GM03348 (cell line): ENCODE measurements at places on chromosomes 3 and 15.

- no peak for DNase-seq
Measured at GRCh38 chr3:44915702-44916438, 41.5 kb downstream of the TGM4 start.

- DNase-seq, result peak; percentile 70
Measured at GRCh38 chr3:184234224-184234623, 4.8 kb downstream of the VWA5B2 start.

DNA sequence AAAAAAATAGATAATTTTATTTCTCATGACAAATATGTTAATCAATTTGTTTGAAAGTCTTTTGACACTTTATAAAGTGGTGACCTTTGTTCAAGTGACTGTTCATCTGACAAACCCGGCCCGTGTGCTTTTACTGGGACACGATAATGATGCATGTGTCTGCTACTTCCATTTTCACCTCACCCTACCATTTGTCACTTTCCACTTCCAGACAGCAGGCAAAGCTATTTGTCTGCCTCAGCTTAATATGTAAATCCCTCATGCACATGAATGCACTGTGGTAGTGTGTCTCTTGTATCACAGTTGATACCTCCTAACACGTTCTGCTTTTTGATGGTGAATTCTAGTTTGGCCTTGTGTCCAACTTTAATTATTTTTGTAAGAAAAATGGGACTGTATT lies 204.3 kb downstream of the BBX start:
- no peak for DNase-seq

DNA sequence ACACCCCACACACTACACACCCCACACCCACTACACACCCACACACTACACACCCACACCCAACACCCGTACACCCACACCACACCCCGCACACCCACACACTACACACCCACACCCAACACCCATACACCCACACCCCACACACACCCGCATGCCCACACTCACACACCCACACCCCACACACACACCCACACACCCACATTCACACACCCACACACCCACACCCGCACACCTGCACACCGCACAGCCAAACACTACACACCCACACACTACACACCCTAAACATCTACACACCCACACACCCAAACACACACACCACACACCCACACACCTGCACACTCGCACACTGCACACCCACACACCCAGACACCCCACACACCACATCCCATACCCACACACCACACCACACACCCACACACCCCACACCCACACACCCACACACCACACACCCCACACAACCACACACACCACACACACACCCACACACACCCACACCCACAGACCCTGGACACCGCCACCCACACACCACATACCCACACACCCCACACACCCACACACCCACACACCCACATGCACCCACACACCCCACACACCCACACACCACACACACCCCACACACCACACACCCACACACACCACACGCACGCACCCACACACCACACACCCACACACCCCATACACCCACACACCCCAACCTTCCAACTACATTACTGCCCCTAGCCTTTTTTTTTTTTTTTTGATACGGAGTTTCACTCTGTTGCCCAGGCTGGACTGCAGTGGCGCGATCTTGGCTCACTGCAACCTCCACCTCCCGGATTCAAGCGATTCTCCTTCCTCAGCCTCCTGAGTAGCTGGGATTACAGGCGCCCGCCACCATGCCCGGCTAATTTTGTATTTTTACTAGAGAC lies 16.9 kb downstream of the CEP19 start:
- no peak for DNase-seq

GRCh38 chr15:80780416-80781221 lies 1.4 kb downstream of the CEMIP start:
- peak; percentile 86 for DNase-seq

DNA sequence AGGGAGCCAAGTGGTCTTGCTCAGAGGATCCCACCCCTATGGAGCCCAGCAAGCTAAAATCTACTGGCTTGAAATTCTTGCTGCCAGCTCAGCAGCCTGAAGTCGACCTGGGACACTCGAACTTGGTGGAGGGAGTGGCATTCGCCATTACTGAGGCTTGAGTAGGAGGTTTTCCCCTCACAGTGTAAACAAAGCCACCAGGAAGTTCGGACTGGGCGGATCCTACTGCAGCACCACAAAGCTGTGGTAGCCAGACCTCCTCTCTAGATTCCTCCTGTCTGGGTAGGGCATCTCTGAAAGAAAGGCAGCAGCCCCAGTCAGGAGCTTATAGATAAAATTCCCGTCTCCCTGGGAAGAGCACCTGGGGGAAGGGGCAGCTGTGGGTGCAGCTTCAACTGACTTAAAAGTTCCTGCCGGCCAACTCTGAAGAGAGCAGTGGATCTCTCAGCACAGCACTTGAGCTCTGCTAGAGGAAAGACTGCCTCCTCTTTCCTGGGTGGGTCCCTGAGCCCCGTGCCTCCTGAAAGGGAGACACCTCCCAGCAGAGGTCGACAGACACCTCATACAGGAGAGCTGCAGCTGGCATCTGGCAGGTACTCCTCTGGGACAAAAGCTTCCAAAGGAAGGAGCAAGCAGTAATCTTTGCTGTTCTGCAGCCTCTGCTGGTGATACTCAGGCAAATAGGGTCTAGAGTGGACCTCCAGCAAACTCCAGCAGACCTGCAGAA lies 576.3 kb upstream of the NECTIN3 start:
- no peak for DNase-seq

GRCh38 chr3:474828-475227 lies 278.3 kb downstream of the CHL1 start:
- DNase-seq, result no peak

DNA sequence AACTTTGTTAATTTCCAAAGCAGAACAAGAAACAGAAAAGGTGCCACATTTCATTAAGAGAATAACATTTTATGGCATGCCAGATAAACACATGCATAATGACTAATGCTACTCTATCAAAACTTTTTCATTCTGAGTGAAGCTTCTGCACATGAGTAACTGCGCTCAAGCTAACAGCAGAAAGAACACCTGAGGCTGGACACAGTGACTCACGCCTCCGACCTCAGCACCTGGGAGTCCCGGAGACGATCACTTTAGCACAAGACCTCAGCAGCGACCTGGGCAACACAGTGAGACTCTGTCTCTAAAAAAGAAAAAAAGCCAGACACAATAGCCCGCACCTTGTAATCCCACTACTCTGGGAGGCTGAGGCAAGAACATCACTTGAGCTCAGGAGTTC lies 70.6 kb downstream of the ACAP2 start:
- DNase-seq, result no peak

DNA sequence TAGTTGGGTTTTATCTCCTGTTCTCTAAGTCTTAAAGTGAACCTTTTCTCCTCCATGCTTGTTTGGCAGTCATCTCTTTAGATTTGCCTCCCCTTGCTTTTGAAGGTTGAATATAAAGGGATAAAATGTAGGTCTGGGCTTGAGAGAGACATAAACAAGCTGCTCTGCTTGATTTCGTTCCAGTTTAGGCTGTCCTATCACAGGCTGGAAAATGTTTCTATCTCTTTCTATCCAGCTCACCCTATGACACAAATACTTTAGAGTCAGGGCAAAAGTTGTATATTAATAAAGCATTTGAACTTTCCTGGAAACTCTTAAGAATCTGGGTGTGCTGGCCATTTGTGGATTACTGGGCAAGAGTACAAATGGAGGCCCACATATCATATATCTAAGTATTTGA lies 29.5 kb upstream of the ZBBX start:
- no peak for DNase-seq

GRCh38 chr15:93362203-93362602 lies 273.2 kb upstream of the RGMA start:
- no peak for DNase-seq

DNA sequence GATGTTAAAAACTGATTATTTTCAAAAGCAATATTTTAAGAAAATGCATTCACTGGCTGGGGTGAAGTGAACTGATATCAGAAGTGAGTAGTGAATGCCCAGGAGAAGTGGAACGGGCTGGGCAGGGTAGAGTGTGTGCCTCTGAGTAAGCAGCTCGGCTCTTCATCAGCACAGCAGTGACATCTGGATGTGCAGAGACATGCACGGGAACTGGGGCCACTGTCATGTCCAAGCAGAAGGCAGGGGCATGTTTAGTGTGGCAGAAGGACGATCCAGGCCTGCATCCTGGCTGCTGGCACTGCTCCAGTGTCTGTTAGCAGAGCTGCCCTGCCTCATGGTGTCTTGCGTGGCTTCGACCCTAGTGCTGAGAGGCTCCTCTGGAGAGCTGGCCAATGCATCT lies 305.6 kb upstream of the LRRFIP2 start:
- DNase-seq, result no peak

- DNase-seq, result no peak
Measured at GRCh38 chr3:69740103-69741021, 1.1 kb downstream of the MITF start.

GRCh38 chr3:115658337-115659181 lies 35.2 kb downstream of the GAP43 start:
- peak; percentile 91 for DNase-seq

DNA sequence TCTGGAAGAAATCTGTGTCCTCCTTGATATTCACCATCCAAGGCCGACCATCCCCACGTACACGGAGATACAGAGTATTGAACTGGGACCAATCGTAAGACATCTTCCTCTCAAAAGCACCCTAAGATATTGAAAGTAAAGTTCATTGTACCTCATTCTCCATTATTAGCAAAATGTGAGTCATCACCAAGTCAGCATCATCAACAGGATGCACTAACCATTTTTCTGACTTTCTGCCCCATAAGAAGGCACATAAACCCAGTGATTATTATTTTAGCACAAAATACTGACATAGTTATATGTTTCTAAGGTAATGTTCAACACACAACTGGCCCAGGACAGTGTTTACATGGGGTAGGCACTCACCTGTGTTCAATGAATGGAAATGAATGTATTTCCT lies 7.4 kb downstream of the NDUFAF1 start:
- no peak for DNase-seq

DNA sequence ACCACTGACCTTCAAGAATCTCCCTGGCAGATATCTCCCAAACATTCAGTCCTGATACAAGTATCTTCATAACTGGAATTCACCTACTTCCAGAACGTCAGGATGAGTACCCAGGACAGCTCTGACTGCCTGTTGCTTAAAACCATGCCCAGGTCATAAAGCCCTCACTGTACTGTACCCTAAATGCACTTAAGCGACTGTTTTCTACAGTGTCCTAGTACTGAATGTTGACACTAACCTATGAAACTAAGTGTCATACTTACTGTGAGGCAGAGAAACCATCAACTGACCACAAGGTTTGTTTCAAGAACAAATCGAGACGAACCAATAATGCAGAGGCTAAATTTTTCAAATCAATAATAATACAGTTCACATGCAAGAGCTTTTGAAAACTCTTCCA lies 178.7 kb upstream of the NSMCE3 start:
- no peak for DNase-seq

DNA sequence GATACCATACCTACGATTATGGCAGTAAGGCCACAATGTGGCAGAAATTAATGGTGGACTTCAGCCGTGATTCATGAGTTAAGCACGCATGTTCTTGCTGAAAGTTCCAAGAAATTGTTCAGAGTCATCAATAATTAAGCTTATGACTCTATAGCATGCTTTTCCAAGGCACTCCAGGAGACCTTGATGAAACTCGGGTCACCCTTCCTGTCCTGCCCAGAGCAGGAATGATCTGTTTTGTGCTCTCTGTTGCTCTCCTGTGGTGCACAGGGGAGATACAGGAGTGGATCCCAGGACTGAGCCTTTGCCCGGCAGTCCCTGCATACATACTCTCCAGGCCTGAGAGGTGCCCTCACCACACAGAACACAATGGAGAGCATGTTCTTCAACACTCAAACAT lies 141.6 kb upstream of the SLC2A2 start:
- peak; percentile 51 for DNase-seq

GRCh38 chr3:13207975-13208705 lies 134.9 kb upstream of the IQSEC1 start:
- DNase-seq, result no peak

GRCh38 chr3:20669675-20670074 lies 483.7 kb upstream of the SGO1 start:
- no peak for DNase-seq

- peak; percentile 87 for DNase-seq
Measured at GRCh38 chr15:78093242-78094020, 1.1 kb downstream of the SH2D7 start.

DNA sequence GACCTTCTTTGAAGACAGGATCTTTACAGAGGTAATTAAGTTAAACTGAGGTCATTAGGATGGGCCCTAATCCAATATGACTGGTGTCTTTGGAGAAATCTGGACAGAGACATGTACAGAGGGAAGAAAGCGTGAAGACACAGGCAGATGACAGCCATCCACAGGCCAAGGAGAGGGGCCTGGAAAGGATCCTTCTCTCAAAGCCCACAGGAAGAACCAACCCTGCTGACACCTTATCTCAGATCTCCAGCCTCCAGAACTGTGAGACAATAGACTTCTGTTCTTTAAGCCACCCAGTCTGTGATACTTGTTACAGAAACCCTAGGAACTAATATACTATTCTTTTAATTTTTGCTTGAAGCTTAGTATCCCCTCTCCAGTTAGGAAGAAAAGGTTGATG lies 74.2 kb downstream of the WDR76 start:
- DNase-seq, result no peak

GRCh38 chr3:139537361-139537760 lies 2.2 kb downstream of the RBP1 start:
- DNase-seq, result peak; percentile 16

DNA sequence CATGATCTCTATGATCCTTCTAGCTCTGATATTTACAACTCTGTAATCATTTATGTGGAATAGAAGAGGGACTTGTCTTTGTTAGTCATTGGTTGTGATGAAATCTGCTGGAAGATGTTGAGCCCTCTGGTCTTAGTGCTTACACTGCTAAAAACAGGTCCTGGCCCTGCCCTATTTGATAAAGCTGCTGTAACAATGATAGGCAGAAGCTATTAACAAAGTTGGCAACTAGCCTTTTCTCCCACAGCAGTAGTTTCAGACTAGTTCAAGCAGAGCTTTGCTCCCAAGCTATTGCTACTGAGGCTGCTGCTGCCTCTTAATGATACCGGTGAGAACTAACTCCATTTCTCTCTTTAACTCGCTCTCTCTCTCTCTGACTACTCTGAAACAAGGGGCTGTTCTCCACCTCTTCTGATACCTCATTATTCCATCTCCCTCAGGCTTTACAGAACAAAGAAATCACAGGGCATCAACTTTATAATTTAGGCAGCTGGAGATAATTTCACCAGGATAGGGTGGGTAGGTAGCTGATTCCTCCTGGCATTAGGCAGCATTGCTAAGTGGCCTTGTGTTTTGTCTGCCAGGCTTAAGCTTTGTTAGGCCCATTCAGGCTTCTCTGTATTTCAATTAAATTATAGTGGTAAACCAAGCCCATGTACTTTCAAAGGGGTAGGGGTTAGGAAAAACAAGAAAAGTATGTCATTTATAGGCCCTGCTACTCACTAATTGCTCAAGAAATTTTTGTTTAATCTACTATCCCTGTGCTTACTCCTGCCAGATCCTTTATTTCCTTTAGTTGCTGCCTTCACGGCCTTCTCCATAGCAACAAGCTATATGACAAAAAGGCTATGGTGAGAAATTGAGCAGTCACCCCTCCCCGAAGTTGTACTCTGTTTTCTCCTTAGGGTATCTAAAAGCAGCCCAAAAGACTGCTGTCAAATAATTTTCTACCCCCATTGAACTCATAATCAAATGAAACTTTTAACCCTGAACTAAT lies 139.6 kb downstream of the RBPMS2 start:
- peak; percentile 53 for DNase-seq

GRCh38 chr15:36753173-36753572 lies 173.7 kb downstream of the CDIN1 start:
- no peak for DNase-seq

GRCh38 chr15:58159827-58160386 lies 21.7 kb downstream of the AQP9 start:
- no peak for DNase-seq

- no peak for DNase-seq
Measured at GRCh38 chr15:67127331-67127664, 61.9 kb downstream of the SMAD3 start.
